ENCODE measurements at places on chromosomes 7 and 10. TPM values are rescaled to one million over a fixed set of nuclear protein-coding genes. Genes with fewer than 3 reads are reported as not detected.

GRCh38 chr10:70303730-70304129 lies 19.9 kb upstream of the NPFFR1 start:
- no peak for DNase-seq

DNA sequence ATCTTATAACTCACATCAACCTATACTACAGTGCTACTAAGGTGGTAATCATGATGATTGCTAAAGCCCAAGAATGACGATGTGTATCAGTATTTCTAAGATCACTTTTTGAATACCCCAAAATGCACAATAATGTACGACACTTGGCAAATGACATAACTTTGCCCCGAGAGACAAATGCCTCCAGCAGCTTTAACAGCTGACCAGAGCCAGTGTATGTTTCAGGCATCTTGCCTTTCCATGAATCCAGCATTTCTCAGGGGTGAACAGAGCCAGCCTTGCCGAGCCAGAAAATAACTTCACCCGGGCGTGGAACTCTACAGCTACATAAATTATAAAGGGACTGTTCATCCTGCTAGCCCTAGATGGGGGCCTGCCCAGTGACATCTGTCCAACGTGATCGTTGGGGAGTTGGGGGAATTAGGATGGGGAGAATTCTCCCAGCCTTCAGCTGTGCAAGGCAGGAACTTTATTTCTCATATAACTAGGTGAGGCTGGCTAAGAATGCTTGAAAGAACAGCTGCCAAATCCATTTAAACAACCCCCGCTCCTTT lies 1.8 kb downstream of the IGFBP3 start:
- no peak for DNase-seq

The UNCX gene
- total RNA-seq = not detected

GRCh38 chr7:102426268-102427018 lies 6.9 kb upstream of the ORAI2 start:
- DNase-seq = peak; percentile 67

DNA sequence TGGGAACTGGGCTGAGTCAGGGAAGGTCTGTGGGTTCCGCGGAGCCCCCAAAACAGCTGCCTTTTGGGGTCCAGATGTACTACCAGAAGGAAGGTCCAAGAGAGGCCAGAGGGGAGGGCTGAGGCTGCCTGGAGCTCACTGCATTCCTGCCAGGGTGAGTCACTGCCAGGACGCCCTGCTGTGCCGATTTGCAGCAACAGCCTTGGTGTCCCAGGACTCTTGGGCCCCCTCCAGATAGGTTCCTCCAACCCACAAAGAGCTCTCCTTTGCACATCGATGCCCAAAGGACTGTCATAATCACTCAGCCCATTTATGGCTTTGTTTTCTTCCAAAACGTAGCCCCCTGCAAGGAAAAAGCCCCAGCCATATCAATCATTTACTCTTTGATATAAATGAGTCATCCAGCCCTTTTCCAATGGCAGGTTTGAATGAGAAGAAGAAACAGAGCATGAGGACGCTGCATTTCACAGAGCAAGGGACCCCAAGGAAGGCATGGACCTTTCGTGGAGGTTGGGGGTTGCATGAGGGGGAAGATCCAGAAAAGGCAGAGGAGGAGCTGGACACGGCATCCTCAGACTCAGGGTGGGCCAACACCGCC lies 32.2 kb upstream of the COL13A1 start:
- no peak for DNase-seq

The OR2A1 gene
- total RNA-seq = not detected

DNA sequence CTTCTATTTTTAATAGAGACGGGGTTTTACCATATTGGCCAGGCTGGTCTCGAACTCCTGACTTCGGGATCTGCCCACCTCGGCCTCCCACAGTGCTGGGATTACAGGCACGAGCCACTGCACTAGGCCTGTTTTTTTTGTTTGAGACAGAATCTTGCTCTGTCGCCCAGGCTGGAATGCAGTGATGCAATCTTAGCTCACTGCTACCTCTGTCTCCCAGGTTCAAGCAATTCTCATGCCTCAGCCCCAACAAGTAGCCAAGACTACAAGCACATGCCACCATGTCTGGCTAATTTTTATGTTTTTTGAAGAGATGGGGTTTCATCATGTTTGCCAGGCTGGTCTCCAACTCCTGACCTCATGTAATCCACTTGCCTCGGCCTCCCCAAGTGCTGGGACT lies 73.7 kb downstream of the TYW1B start:
- DNase-seq = no peak

The DHX32 gene
- 9.3 TPM for total RNA-seq

The TMEM229A gene
- total RNA-seq = not detected

The NPFFR1 gene
- total RNA-seq = not detected

The UNC5B gene
- total RNA-seq = 0.26 TPM

The TBXAS1 gene
- 4.0 TPM for total RNA-seq

DNA sequence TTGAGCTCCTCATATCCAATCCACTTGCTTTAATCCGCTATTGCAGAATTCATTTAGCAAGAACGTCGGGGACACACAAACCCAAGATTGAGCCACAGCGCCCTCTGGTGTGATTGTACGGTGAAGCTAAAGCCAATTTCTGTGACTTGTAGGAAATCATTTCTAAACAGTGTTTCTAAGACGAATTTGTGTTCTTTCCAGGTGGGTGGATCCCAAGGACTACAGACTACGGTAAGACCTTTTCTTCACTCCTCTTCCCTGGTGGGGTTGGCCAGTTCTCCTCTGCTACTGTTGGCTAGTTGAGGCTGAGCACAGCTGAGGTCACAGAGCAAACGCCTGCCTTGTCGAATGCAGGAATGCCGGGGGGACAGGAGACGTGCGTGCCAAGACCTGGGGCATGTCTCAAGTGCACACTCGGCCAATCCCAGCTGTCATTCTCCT lies 5.2 kb downstream of the DMBT1 start:
- peak; percentile 65 for DNase-seq

Data from activated T-cell treated with anti-CD3 and anti-CD28 coated beads, Interleukin-2, amount 50 U/mL, for 4 hours (primary cell).